ENCODE measurements at places on chromosomes 5 and 9.

- DNase-seq: no peak
Measured at GRCh38 chr9:99144966-99145365, 40.1 kb downstream of the TGFBR1 start.

DNA sequence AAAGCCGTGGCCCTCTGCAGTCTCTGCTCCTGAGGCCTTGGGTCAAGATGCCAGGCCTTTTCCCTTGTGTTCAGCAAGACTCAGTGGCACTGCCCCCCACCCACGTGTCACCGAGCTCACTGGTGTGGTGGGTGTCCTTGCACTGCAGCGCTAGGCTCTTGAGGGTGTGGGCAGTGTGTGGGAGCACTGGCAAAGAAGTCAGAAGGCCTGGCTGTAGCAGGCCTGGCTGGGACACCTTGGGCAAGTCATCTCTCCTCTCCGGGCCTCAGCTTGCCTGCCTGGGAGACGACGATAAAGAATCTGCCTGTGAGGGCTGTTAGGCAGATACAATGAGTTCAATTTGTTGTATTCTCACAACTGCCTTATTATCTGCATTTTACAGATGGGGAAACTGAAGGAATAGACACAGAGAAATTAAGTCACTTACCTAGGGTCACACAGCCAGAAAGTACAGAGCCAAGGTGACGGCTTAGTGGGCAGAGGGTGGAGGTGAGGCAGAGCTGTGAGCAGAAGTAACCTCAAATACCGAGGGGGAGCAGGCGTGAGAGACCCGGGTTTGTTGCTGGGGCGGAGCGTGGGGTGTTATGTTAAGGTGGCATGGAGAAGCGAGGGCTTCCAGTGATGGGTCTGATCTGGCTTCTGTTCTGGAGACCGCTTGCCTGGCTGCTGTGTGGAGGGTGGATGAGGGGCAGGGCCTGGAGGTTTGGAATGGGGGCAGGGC, 1.4 kb downstream of the TSPAN17 start:
- no peak for DNase-seq

DNA sequence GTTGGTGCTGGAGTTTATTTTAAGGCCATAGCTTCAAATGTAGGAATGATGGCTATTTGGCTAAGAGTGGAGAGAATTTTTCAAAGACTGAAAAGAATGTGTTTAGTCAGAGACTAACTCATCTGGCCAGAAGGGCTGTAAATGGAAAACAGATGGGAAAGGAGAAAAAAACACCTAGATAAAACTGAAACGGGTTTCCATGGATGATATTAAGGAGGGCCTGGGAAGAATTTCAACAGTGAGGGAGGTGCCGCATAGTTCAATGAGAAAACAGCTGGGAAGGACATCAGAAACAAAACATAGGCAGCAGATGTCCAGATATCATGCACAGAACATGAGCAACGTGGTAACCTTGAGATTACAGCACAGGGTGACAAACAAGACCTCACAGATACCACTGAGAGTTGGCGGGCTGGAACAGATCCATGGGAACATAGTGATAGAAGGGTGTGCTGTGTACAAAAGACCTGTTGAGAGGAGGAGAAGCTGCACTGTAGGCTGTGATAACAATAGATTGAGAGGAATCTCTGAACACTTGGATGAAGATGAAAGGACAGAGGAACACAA, 31.2 kb upstream of the RAD23B start:
- no peak for DNase-seq

GRCh38 chr5:97106216-97106581, 36.2 kb downstream of the LIX1 start:
- DNase-seq: no peak

- DNase-seq: no peak
Measured at GRCh38 chr9:14351221-14351836, 37.4 kb upstream of the NFIB start.

Data from Kasumi-1 (cell line).